Head of caudate nucleus (tissue), 42 donors: ENCODE measurements at places on chromosomes 3 and 15.

GRCh38 chr3:58526515-58526957, 10.5 kb downstream of the ACOX2 start:
- DNase-seq, result no peak

- DNase-seq, result no peak
Observed at GRCh38 chr15:36370731-36371112, 208.7 kb upstream of the CDIN1 start.

DNA sequence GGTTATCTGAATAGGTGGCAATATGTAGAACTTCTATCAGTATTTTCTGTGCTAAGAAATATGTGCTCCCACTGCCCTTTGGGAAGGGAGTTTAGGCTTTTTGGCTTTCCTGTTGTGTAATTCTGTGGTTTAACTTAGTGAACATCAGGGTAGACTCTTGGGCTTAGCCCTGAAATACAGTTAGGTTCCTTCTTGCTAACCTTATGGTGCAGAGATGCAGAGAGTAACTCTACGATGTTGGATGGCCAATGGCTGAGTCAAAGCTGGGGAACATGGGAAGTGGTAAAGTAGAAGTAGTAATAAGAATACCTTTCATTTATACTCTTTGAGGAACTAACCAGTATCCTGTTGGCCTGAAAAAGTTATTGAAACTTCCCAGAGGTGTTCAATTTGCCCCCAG, 80.8 kb upstream of the IL12A start:
- no peak for DNase-seq

DNA sequence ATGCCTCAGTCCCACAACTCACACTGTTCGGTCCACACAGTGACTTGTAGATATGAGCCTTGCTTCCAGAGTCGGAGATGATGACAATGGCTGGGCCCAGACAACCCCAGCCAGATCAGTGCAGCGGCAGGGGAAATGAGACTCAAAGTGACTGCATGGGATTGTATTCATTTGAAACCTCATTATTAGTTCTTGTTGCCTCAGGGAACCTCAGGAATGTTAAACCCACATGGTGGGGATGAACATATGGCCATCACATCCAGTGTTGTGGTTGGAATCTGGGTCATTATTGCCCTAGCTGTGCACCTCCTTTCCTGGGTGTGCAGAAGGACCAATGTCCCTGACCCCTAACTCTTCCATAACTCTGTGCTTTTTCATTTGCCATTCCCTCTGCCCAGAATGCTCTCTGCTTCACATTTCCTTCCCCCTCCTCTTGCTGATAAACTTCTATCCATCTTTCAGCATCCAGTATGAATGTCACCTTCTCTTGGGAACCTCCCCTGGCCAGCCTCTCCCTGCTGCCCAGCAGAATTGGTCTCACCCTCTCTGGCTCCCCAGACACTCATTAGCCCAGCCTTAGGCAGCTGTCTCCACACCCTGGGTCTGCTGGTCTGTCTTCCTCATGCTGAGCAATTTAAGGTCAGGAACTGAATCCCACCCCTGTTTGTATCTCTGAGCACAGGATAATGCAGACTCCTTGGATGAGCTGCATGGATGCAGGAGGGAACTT, 67.0 kb upstream of the TNFAIP8L3 start:
- DNase-seq, result no peak

DNA sequence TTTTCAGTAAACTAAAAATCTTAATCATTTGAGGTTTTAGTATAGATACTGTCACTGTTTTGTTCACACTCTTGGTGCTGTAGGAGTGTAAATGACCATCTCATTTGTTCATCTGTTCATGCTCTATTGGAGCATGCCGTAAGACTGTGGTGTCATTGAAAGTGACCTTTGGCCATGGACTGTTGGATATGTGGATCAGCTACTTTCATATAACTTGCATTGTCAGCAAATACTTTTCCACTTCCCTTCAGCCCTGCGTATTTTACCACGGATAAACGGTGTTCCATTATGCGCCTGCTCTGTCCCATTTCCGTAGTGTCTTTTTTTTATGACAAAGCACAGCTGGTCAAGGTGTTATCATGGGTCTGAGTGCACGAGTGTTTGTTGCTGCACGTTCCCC, 32.6 kb upstream of the SENP5 start:
- no peak for DNase-seq

- no peak for DNase-seq
Observed at GRCh38 chr15:70646169-70646568, 117.2 kb downstream of the UACA start.

DNA sequence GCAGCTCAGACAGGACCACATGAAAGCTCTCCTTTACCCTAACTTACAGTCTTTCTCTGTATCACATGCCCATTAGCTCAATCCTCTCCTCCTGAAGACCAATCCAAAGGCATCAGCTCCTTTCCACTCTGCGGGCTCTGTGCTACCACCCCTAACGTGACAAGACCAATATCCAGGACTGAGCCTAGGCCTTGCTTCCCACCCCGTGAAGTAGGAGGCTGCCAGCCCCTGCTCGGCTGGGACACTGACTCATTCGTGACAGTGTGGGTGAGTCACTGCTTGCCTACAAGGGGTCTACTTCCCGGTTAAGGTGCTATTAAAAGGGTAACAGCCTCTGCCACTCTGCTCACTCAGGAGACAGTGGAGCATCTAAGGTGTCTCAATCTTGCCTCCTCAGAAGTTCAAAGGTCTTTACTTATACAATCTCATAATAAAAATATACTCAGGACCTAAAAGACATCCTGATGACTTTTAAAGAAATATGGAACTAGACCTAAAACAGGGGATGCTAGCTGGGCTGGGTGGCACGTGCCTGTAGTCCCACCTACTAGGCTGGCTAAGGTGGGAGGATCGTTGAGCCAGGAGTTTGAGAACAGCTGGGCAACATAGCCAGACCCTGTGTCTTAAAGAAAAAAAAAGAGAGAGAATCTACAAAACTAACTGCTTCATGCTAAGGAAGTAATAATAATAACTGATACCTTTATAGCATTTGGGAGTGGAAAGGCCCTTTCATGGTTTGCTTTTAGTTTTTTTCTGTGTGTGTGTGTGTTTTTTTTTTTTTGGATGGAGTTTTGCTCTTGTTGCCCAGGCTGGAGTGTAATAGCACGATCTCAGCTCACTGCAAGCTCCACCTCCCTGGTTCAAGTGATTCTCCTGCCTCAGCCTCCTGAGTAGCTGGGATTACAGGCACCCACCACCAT, 55.0 kb downstream of the TMEM44 start:
- peak; percentile 70 for DNase-seq

DNA sequence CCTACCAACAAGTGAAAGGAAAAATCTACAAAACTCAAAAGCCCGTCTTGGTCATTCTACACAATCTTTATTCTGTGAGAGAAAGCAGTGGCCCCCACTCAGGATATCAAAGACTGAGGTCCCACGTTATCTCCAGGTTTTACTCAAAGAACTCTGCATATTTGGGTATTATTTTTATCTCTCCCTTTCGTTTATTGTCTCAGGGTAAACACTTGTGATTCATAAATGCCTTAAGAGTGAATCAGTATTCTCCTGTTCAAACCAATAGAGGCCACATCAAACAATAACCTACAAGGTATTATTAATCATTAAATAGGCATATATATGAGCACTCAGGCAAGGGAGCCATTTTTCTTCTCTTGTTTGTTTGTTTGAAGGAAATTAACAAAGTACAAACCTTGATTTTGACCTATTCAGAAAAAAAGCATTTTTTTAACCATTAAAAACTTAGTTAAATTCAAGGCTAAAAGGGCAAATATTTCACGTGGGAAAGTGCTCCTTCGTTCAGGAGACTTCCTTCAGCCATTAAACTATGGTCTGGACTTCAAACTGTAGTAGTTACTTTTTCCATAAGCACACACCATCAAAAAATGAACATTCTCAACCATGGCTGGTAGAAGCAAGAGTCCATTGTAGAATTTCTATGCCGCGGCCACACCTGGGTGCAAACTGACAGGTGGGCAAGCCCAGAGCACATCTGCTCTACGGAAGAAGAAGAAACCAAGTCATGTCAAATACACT, 13.9 kb upstream of the HES1 start:
- DNase-seq, result no peak

DNA sequence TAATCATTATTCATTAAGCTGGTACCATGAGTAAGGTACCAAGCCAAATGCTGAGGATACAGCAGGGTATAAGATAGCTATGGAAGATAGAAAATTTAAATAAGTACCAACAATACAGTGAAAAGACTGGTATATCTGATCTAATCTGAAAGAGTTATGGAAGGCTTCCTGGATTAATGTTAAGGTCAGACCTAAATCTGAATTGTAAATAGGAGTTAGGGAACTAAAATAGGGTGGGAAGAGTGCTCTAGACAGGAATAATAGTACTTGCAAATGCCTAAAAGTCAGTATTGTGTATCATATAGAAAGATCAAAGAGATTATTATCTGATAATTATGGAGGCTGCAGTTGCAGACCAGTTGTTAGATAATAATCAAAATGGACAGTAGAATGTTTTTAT, 2.6 kb upstream of the ACKR4 start:
- DNase-seq, result no peak

- no peak for DNase-seq
Observed at GRCh38 chr15:84834229-84834955, 17.2 kb downstream of the ALPK3 start.

DNA sequence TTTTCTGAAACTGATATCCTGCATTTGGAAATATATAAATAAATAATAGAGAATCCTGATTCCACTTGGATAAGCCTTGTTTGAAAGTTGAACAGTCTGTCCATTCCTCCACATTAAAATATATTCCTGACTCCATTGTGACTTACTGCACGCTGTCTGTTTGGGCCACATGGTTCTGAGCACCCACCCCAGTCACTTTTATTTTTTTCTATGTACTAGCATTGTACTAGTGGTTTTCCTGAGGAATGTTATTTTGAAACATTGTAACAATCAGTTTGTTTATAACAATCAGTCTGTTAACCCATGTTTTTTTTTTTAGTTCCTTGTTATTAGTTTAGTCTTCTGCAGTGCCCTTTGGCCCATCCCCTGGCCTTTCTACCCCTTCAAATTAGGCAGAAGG, 87.4 kb upstream of the CCNL1 start:
- no peak for DNase-seq

- peak; percentile 64 for DNase-seq
Observed at GRCh38 chr3:112293368-112294321, at the start of gene SLC9C1. SLC9C1 (minus strand) TSS chr3:112294216; CDS start chr3:112286791, 7,425 bp downstream.
